ENCODE measurements at places on chromosomes 12 and 14.

GRCh38 chr12:42961395-42961794 lies 371.8 kb upstream of the PRICKLE1 start:
- DNase-seq: no peak

- DNase-seq: no peak
Measured at GRCh38 chr12:33759279-33759678, 263.0 kb upstream of the ALG10 start.

DNA sequence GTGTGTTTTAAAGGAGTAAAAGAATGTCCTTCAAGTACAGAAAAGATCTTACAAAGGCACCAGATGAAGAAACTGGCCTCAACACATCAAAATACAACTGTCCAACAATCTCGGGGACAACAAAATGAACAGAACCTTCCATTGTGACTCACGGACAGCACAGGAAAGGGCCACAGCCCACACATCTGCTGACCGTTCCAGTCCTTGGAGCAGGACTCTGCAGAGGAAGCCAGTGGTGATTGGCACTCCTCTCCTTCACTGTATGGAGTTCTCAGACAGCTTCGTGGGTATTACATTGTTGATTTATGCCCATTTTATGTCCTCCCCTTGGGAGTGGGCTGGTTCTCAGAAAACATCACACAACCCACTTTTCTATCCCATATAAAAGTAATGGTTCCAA lies 32.5 kb upstream of the TC2N start:
- DNase-seq: no peak

DNA sequence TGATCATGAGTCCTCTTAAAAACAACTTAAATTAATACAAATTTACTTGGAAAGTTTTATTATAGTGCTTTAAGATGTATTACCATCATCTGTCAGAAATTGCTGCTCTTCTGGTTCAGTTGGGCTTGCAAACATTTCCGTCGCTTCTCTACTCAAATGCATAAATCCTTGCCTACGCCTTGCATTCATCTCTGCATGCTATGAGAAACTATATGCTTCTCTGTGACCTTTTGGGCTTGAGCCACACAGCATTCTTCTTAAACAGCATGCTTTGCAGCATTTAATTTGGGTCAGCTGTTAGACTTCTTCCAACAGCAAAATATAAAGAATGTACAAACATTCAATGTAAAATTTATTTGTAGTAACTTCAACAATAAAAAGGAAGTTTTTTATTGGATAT lies 305.7 kb upstream of the FLRT2 start:
- no peak for DNase-seq

DNA sequence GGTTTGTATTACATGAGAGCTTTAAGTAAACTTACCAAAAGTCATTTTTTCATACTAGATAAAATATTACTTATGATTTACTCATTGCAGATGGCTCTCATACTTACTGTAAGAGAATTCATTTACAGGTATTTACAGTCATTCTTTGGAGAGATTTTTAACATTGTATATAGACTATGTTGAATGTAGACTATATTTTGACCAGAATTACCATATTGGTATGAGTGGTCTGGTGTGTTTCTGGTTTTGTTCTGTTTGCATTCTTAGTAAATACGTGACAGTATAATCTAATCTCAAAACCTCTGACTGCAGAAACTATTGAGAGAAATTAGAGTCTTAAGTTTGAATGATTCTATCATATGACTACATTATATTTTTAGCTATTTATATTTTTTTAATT lies 91.1 kb downstream of the USP15 start:
- DNase-seq: no peak

DNA sequence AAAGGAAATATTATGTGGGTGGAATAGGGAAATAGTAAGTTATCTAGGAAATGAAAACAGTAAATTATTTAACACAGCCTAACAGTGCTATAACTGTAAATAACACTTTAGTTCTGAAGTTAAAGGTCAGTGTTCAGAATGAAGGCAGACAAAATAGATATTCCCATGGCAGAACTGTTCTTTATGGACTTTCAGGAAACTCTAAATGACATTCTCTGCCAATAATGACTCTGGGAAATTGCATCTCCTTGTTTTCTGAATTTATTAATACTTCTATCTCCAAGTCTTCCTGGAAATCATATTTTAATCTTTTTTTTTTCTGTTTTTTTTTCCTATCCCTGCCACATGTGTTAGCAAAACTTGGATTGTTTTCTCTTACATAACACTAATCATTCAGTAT lies 101.4 kb downstream of the PDE3A start:
- no peak for DNase-seq

GRCh38 chr14:57061009-57061711 lies 207.5 kb downstream of the EXOC5 start:
- no peak for DNase-seq

DNA sequence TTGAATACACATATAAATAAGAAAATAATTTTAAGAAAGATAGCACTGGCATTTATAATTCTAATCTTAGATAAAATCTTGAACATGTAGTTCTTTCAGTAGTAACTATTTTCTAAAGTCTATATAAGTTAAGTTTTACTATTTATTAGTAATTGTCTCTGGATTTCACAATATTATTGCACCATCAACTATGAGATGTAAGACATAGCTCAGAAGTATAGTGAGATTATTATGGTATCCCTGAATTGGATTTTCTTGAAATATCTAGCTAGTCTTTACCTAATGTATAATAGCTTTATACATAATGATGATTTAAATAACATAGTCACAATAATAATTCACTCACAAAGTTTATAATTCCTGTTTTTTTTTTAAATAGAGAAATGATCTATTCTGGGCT lies 6.7 kb downstream of the CLEC12A start:
- no peak for DNase-seq

DNA sequence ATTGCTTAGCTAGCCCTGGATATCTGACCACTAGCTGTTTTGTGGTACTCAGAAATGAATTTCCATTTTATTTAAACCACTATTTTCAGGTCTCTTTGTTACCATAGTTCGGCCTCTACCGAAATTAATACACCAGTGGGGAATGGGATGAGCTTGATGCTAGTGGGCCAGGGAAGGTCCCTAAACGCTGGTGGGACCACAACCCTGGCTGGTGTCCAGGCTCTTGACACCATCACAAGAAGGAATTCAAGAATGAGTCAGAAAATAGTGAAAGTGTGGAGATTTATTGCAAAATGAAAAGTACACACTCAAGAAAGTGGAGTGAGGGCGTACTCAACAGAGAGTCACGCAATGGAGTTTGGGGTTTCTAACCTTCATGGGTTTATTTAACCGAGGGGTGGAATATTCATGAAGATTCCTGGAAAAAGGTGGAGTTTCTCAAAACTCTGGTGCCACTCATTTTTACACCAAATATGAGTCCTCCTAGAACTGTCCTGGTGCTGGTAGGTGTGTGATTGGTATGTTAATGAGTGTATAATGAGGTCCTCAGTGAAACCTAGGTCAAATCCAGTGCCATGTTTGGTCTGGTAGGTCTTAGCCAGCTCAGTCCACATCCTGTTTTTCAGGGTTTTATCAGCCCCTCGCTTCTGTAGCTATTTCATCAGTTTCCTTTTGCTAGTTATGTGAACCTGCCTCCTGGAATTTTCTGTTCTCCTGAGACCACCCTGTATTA lies 38.9 kb upstream of the LRP6 start:
- DNase-seq: no peak

GRCh38 chr12:69834576-69834975 lies 9.5 kb downstream of the MYRFL start:
- no peak for DNase-seq

GRCh38 chr14:32469388-32470160 lies 140.5 kb downstream of the AKAP6 start:
- peak; percentile 72 for DNase-seq

DNA sequence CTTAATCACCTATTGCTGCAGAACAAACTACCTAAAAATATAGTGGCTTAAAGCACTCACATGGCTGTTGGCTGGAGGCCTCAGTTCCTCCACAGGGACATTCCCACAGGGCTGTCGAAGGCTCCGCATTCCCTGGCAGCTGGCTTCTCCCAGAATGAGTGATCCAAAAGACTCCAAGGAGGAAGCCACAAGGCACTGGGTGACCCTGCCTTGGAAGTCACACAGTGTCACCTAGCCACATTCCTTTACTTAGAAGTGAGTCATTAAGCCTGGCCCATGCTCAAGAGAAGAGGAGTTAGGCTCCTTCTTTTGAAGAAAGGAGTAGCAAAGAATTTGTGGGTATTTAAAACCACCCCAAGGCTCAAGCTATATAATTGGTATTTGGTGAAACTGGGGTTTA lies 63.9 kb upstream of the MAP1LC3B2 start:
- no peak for DNase-seq

DNA sequence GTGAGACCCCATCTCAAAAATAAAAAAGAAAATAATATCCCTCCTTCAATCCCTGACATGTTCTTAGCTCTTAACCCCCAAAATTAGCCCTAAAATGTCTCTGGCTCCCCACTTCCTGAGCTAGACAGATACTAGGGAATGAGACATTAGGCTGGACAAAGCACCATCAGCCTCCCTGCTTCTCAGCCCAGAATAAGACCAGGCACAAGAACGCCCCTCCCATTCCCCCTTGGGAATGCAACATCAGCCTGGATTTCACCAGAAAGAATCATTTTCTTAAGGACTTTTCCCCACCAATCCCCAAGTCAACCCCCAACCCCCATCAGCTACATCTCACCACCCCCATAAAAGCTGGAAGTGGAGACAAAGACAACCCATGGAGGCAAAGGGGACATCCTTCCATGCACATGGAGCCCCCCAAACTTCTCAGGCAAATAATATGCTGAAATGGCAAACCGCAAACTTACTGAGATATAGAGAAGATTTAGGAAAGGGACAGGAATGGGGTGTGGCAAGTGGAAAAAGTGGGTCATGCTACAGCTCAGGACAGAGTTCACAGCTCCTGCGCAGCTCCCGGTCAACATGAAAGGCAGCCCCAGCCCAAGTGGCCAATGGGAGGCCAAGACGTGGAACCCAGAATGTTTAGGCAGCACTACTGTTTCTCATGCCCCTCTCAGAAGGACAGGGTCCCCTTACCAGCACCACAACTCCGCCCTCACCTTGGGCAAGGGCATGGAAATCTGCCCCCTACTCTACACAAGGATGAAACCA lies 2.7 kb downstream of the CHD4 start:
- DNase-seq: no peak
